ENCODE measurements at places on chromosomes 12 and 14.

- no peak for DNase-seq
Observed at GRCh38 chr14:64671591-64671990, 32.6 kb upstream of the PLEKHG3 start.

DNA sequence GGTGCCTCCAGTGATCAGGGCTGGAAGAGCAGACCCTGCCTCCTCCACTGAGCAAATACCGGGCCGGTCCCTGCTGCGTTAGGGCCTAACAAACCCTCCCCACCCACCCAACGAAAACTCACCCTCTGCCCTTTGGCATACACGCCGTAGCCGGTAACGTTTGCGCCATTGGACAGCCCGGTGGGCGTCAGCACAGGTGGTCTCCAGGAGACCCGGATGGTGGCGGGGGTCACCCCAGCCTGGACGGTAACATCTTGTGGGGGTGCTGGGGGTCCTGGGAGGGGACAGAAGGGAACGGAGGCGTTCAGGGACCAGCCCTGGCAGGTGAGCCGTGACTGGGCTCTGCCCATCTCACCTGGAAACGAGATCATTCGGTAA lies 100.5 kb downstream of the PIWIL1 start:
- DNase-seq = no peak

DNA sequence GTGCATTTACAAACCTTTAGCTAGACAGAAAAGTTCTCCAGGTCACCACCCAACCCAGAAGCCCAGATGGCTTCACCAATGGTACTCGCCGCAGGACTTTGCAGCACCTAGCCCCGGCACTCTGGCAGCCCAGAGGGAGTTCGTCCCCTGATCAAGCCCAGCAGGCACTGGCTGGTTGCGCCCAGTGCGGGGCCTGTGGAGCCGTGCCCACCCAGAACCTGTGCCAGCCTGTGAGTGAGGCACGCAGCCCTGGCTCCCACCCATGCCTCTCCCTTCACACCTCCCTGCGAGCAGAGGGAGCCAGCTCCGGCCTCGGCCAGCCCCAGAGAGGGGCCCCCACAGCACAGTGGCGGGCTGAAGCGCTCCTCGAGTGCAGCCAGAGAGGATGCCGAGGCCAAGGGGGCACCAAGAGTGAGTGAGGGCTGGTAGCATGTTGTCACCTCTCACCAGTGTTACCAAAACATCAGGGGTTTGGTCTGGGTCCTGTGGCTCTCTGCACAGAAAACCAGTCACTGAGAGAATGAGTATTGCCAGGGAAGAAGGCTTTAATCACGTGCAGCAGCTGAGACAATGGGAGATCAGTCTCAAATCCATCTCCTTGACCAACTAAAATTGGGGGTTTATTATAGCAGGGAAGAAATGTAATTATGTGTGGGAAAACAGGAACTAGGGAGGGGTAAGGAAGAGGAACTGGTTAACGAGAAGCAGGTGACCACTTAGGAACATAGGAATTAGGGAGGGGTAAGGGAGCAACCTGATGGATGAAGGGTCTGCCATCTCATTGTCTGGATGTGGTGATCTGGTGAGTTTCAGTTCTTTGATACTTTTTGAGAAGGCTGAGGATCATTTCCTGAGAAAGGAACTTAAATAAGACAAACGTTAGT lies 151.3 kb downstream of the NUBPL start:
- no peak for DNase-seq

GRCh38 chr12:45615268-45615667 lies 114.2 kb upstream of the ARID2 start:
- DNase-seq = no peak
